ENCODE measurements at places on chromosomes 1 and 21.
A peak's percentile ranks its signal among the peaks of the same experiment; 100 is the strongest.

DNA sequence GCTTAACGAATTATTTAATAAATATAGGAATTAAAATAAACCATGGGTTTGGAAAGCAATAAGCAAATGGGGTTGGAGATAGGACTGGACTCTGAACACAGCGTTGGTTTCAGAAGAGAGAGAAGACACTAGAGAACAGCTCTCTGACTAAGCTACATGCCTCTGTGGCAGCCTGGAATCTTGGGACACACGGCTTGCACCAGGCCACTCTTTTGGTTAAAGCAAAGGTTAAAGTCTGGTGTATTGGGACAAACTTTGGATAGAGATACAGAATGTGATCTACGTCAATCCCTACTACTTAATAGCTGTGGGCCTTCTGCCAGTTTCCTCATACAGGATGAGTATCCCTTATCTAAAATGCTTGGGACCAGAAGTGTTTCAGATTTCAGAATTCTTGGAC is 49.7 kb upstream of the HSD17B7 start:
- no peak for DNase-seq

- DNase-seq = peak; percentile 88
Measured at GRCh38 chr21:34986561-34987500, 62.3 kb downstream of the RUNX1 start.

DNA sequence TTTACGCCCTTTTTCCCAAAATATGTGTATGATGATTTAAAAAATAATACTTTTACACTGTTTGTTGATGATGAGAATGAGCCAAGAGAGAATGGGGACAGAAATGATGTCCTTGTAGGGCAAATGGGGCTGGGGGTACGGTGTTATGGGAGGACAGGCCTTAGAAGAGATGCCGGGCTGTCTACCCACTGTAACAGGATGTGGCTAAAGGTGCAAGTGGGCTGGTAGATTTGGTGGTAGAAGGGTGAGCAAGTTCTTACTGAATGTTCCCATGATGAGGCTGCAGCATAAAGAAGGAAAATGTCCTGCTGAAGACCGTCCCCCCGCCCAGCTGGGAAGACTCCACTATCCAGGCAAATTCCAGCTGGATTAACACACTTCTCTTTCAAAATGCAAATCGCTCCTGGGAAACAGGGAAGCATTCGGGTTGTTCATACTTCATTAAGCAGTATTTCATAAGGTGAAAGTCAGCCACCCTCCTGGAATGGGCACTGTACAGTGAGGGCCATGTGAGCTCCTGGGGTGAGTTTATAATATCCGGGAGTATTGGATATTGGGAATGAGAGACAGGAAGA is 14.0 kb downstream of the GPA33 start:
- no peak for DNase-seq

DNA sequence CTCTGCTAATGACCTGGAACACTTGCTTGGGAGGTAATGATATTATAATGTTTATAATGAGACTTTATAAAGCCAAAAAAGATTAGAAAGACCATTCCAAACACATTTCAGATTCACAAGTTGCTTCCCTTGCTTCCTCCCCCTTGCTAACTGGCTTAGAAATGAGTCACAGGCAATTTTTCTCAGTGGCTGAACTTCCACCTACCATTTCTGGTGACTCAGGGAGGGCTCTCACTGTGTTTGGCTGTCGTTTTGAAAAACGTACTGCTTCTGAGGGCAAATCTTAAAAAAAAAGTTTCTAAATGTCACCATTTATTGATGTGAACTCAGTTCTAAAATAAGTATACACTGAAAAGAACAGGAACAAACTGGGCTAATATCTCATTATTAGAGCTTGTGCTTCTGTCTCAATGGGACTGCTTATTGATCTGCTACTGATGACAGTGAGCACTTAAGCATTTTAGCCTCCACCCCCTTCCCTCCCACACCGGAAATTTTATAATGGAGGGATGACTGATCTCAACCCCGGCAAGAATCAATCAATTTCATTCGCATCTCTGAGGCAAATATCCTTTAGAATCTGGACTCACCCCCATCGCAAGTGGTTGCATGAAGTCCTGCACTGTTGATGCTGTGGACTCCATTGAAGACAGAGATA is 278.3 kb downstream of the KCTD3 start:
- no peak for DNase-seq

GRCh38 chr1:56414728-56415224 is 164.6 kb downstream of the PLPP3 start:
- no peak for DNase-seq

- no peak for DNase-seq
Measured at GRCh38 chr1:29363536-29363935, 127.2 kb downstream of the PTPRU start.

GRCh38 chr1:101371259-101371658 is 134.4 kb downstream of the S1PR1 start:
- peak; percentile 20 for DNase-seq

GRCh38 chr1:62175568-62176179 is 19.0 kb upstream of the L1TD1 start:
- DNase-seq = peak; percentile 59

- peak; percentile 87 for DNase-seq
Measured at GRCh38 chr1:21956720-21957552, 19.8 kb upstream of the HSPG2 start.

DNA sequence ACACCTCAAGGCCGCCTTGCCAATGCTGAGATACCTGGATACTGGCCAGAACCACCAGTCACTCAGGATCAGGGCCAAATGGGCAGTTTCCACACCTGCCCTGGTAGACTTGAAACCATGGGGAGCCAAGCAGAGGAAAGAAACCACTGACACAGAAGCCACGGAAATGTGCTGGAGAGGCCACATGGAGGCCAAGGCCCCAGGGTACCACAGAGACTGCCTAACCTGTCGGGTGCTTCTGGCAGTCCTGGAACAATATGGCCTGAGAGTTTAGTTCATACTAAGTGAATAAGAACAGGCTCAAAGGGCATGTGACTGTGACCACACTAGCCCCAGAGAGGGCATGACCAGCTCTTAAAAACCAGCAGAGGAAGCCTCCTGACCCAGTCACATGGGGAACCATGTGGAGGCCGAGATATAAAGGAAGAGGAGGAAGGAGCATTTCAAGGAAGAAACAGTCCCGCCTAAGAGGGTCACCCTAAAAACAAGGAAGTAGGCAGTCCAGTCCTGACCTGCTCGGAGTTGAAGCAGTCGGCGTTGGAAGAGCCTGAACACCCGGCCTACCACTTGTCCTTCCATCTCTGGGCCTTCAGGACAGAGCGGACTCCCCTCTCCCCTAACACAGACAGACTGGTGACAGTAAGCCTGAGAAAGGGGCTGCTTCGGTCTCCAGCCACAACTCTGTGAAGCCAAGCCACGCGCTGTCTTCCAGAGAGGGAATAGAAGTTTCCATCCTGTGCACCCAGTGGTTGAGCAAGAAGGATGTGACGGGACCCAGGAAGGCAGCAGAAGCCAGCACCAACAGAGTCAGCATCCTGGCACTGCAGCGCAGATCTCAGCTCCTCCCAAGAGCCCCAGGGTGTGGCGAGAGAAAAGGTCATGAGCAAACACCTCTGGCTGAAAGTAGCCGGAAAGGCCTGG is at the start of gene DENND2D:
Gene DENND2D (minus strand): TSS at position 766 of the 921 bp plus-strand sequence. CDS start 187 bp downstream, at position 579.
- DNase-seq = peak; percentile 46

DNA sequence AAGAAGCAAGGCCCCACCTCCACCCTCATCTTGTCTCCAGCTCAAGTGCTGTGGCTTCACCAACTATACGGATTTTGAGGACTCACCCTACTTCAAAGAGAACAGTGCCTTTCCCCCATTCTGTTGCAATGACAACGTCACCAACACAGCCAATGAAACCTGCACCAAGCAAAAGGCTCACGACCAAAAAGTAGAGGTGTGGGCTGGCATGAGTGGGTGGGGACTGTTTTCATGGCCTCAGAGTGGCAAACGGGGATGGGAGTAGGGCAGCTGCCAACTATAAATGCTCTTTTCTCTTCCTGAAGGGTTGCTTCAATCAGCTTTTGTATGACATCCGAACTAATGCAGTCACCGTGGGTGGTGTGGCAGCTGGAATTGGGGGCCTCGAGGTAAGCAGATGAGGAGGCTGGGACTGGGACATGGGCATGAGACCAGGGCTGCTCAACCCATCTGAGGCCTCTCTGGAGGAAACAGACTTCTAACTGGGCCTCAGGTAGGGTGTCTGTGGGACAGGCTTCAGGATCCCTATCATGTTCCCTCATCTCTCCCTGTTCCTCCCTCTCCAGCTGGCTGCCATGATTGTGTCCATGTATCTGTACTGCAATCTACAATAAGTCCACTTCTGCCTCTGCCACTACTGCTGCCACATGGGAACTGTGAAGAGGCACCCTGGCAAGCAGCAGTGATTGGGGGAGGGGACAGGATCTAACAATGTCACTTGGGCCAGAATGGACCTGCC is 8.8 kb upstream of the P3R3URF start:
- DNase-seq = no peak

GRCh38 chr1:151908228-151908691 is 1.1 kb downstream of the THEM4 start:
- no peak for DNase-seq

DNA sequence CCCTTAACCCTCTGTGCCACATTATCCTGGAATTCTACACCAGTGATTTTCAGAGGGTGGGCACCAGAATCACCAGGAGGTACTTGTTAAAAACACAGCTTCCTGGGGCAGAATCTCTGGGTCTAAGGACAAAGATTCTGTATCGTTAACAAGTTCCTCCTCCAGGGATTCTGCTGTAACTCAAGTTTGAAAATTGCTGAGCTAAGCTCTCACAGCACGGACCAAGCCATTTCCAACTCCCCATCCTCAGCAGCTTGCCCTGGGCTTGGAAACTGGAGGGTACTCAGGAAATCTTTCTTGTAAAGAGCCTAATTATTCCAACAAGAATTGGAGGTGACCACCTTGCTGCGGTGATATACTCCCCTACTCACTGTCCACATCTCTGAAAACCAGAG is 48.8 kb downstream of the TMCO4 start:
- DNase-seq = no peak

DNA sequence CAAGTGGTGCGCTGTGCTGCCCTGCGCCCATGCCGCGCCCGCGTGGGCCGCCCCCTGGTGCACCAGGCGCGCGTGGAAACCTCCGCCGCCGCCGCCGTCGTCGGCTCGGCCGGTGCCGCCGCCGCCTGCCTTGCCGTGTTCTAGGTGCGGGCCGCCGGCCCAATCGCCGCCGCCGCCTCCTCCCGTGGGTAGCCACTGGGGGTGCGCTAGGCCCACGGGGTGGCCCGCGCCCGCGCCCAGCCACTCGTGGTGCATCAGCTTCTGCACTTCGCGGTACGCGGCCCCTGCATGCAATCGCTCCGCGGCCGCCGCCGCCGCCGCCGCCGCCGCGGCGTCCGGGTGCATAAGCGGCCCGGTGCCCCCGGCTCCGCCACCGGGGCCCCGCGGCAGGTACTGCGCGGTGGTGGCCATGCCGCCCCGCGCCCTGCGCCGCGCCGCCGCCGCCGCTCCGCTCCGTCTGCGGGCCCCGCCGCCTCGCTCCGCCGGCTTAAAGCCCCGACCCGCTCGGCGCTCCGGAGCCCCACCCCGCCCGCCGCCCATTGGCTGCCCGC is at the start of gene POU3F1:
Gene POU3F1 (minus strand): TSS at position 461 of the 551 bp plus-strand sequence. CDS start 50 bp downstream, at position 411.
- no peak for DNase-seq

DNA sequence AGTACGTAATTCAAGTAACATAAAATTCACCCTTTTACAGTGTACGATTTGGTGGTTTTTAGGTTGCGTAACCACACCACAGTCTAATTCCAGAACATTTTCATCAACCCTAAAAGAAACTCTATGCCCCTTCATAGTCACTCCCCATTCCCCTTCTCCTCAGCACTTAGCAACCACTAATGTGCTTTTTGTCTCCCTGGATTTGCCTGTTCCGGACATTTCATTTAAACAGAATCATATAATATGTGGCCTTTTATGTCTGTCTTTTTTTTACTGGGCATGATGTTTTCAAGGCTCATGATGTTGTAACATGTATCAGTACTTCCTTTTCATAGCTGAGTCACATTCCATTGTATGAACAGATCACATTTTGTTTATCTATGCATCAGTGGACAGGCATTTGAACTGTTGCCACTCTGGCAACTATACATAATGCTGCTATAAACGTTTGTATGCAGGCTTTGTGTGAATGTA is 20.8 kb downstream of the OBSCN start:
- DNase-seq = no peak

DNA sequence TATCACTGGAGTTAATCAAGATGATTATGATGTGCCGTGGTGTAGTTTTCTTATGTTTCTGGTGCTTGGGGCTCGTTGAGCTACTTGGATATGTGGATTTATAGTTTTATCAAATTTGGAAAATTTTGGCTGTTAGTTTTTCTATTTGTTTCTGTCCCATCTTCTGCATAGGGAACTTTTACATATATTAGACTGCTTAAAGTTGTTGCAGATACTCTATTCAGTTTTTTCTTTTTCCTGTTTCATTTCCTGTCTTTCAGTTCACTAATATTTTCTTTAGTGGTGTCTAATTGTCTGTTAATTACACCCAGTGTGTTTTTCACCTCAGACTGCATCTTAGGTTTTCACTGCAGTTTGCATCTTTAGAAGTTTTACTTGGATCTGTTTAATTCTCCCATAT is 247.7 kb downstream of the CAMTA1 start:
- DNase-seq = no peak

DNA sequence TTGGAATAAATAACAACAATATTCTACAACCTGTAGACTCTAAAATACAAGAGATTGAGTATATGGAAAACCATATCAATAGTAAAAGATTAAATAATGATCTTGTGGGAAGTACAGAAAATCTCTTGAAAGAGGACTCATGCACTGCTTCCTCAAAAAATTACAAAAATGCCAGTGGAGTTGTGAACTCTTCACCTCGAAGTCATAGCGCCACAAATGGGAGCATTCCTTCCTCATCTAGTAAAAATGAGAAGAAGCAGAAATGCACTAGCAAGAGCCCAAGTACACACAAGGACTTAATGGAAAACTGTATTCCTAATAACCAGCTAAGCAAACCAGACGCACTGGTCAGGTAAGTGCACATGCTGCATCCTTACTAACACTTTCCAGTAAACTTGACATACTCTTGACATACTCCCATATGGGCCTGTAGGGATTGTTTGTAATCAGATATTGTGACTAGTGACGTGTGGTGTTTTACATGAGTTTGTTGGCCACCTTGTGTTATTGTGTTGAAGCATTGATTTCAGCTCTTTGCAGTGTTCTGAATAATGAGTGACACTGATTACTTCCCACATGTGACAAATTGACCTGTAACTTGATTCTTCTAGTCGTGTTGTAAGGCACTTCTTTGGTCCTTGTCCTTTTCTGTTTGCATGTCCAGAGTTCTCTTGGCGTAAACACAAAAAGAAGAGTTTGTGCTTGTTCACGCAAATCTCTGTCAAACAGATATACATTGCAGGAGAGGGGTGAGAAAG is 28.0 kb downstream of the MACO1 start:
- DNase-seq = no peak

DNA sequence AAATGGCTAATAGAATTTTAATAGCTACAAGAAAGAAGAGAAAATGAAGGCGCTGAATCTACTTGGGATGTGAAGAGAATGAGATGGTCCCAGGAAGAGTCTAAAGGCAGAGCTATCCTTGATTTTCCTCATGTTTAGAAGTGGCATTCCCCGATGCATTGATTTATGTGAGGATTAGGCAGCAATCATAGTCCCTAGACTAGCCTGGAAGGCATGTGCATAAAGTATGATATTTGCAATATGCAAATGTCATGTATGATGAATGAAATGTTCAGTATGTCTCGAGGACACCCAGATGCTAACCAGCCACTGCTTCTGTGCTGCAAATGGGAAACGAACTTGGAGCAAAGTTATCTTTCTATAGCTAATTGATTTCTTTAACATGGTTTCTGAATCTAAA is 641.5 kb upstream of the PLXNA2 start:
- DNase-seq = no peak

- DNase-seq = peak; percentile 82
Measured at GRCh38 chr21:37370152-37371040, 3.8 kb downstream of the DYRK1A start.
